ENCODE measurements at places on chromosomes 3 and 15. TPM values are rescaled to one million over a fixed set of nuclear protein-coding genes. Genes with fewer than 3 reads are reported as not detected.

DNA sequence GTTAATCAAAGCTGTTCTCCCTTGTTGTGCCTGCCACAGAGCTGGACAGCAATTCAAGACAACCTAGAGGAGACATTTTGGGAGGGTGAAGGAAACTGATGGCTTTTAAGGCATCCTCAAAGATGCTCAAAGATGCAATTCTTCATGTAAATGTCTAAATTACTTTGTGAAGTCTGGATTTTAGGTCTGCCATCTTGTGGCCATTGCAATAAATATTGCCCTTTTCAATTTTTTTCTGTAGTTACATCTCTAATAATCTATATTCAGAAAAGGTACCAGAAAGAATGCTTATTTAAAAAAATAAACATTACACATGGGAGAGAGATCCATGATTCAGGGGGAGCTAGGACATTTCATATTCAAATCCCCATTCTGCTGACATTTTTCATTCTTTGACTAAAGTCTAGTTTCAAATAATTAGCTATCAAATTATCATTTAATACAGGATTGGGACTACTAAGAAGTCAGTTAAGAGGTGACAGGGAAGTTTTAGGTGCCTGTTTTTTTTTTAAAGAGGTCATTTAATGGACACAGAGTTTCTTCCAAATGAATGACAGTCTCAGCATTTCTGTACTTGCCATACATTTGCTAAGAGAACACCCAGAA lies 259.8 kb upstream of the WNT5A start:
- no peak for DNase-seq

GRCh38 chr3:31086698-31087097 lies 192.2 kb upstream of the GADL1 start:
- DNase-seq: no peak

DNA sequence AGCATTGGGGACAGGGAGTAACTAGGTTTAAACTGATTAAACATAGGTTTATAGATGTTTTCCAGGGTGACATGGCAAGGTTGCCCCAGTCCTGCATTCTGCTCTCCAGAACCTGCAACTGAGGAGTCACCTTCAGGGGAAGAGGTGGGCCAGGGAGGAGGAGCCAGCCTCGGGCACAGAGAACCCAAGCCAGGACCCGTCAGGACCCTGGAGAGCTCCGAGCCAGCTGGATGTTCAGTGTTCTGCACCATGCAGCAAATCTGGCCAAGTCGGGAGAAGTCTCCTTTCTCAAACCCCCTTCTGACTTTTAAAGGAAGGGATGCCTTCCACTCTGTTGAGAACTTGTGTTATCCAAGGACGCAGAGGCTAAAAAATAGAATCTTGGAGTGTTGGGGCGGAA lies 62.1 kb upstream of the SLC6A11 start:
- DNase-seq: no peak

DNA sequence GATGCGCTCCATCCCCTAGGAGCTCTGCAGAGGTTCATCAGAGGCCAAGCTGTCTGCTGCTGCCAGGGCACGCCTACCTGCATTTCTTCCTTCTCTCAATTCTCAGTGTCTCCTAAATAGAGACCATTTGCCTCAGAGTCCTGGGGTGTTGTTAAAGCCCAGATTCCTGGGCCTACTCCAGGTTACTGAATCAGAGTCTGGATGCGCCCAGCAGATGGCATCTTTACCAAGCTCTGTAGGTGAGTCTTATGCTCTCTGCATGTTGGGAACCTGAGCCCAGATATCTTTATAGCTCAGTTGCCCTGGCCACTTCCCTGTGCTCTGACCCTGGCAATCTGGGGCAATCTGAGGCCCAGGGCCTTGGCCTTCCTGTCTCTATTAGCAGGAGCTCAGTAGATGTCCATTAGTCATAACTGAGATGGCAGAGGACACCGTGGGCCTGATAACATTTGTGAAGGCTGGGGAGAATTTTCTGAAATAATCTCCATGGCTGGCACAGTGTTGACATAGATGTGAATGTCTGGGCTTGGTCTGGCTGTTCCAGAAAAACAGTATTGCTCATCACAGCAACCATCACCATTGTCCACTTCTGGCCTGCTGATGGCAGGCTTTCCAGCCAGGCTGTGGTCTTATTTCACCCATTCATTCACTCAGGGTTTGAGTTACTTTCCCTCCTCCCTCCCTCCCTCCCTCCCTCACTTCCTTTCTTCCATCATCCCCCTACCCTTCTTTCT lies 13.3 kb upstream of the RBP1 start:
- DNase-seq: no peak

GRCh38 chr3:166291186-166291955 lies 454.1 kb upstream of the BCHE start:
- no peak for DNase-seq

DNA sequence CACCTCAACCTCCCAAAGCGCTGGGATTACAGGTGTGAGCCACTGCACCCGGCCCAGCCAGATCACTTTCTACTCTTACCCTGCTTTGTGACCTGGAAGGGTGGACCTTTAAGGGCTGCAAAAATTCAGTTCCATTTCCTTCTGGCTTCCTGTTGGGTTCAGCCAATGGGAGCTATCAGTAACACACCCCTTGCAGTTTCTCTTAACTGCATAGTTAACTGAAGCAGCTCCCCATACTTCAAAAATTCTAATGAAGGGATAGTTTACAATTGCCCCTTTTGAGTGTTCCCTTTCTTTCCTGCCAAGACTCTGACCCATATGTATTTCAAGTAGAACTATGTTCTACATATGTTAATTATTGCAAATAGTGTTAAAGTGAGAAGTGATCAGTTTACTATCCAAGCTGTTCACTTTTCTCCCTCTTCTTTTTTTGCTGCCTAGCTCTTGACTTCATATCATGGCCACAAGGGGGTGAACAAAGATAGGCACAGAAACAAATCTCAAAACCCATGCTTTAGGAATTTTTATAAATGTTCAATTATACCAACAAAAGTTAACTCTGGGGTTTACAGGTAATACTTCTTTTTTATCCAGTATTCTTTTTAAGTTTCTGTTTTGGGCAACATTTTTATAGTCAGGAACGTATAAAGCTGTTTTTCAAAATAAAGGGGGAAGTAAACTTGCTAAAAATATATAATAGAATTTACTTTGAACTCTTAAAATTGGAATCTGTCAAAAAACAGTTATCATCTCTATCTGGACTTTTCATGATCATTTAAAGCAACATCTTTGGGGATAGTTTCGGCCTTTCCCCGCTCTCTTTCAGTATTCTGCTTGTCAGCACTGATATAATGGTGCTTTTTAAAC lies 8.1 kb downstream of the PGBD4 start:
- no peak for DNase-seq

GRCh38 chr3:53139906-53140846 lies 9.9 kb upstream of the RFT1 start:
- DNase-seq: no peak

GRCh38 chr3:188206787-188207186 lies 52.8 kb downstream of the LPP start:
- no peak for DNase-seq

DNA sequence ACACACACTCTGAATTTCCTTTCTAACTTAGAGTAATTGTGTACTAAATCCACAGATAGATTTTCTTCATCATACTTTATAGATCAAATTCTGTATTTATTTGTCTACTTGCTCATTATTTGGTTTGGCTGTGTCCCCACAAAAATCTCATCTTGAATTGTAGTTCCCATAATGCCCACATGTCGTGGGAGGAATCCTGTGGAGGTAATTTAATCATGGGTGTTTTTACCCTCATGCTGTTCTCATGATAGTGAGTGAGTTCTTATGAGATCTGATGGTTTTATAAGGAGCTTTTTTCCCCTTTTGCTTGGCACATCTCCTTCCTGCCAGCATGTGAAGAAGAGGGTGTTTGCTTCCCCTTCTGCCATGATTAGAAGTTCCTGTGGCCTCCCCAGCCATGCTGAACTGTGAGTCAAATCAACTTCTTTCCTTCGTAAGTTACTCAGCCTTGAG lies 198.3 kb upstream of the TGFBR2 start:
- no peak for DNase-seq

- DNase-seq: no peak
Measured at GRCh38 chr3:134886991-134887390, 91.9 kb downstream of the EPHB1 start.

GRCh38 chr3:58874248-58874741 lies 175.5 kb downstream of the CFAP20DC start:
- DNase-seq: no peak

DNA sequence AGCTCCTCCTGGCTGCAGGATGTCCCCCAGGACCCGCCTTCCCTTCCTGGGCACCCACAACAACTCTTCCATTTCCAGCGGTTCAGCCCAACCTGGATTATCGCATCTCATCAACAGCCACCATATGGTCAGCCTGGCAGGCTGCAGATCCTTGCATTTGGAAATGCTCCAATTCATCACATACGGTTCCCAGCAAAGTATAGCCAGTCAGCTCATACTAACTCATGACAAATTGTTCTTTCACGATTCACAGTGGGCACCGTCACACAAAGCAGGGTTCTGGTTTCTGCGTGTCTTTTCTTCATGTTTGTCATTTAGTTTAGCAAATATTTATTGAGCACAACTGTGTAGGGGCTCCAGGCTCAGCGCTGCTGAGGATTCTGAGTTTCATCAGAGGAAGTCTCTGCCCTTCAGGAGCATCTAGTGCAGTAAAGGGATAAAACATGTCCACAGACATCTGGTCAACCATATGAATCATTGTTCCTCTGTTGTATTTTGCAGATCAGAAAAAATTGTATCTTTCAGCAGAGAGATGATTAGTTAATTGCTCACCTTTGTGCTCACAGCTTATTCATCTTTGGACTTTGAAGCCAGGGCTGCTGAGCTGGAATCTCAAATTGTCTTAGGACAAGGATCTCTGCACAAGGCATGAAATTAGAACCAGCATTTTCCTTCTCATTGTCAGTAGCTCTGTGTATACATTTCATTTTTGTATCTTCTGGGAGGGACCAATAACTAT lies 125.1 kb downstream of the GABRG3 start:
- DNase-seq: no peak

- DNase-seq: no peak
Measured at GRCh38 chr15:58252586-58253323, 114.6 kb downstream of the AQP9 start.

DNA sequence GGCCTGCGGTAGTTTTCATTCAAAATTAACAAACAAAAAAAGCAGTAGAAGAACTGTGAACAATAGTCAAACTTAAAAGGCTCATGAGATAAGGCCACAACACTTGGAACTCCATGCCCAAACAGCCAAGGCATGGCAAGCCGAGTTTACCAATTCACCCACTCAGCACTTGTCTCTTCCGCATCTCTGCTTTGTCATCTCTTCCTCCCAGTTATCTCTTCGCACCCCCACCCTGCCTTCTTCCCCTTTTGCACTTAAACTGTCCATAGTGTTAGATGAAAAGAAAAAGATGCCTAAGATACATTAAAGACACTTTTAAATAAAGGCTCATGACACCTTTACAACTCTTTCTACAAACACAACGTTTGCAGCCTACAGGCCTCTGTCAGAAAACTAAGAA lies 11.1 kb downstream of the TLE3 start:
- peak; percentile 65 for DNase-seq

DNA sequence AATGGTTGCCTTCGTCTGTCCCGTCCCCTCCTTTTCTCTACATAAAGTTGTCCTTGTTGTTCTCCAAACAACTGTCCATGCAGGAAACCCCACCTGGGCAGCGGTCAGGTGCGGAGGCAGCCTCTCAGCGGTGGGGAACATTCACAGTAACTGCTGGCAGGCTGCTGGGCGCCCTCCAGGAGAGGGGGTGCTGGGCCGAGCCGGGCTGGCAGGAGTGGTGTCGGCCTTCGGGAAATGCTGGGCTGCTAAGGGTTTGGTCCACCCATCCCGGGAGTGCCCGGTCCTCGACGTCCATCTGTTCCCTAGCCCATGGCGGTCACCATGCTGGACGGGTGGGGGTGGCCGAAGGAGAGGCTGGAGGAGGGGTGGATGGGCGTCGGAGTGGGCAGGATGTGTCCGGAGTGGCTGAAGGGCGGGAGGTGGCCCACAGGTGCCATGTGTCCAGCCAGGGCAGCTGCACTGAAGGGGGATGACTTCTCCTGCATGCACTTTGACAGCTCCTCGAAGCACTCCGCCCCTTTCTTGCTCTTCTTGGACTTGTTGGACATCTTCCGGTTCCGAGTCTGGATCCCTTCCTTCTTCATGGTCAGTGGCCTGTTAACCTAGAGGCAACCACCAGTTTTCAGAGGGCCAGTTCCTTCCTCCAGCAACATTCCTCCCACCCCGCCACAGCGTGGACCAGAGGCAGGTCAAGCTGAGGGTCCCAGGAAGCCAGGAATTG lies 12.1 kb downstream of the GATA2 start:
- no peak for DNase-seq

GRCh38 chr15:73800662-73801345 lies 47.7 kb upstream of the INSYN1 start:
- no peak for DNase-seq

GRCh38 chr3:59908701-59909100 lies 858.9 kb upstream of the CFAP20DC start:
- DNase-seq: no peak

Gene PP2D1
- total RNA-seq: not detected

Gene CLDN16
- not detected for total RNA-seq

Gene APBA2
- 8.2 TPM for total RNA-seq

Gene CSTA
- not detected for total RNA-seq

Gene ANKUB1
- total RNA-seq: not detected

Gene THSD4
- total RNA-seq: 59.5 TPM

Gene MAPK6
- total RNA-seq: 77.5 TPM

Gene CCDC54
- total RNA-seq: not detected

Gene CCDC13
- 1.4 TPM for total RNA-seq

Gene ITIH4
- 1.2 TPM for total RNA-seq

Gene GUCA1C
- total RNA-seq: not detected
